DMS 273 treated with DMSO at 0.1 percent for 48 hours (cell line): ENCODE measurements at places on chromosomes 16 and 17.
A peak's percentile ranks its signal among the peaks of the same experiment; 100 is the strongest.

DNA sequence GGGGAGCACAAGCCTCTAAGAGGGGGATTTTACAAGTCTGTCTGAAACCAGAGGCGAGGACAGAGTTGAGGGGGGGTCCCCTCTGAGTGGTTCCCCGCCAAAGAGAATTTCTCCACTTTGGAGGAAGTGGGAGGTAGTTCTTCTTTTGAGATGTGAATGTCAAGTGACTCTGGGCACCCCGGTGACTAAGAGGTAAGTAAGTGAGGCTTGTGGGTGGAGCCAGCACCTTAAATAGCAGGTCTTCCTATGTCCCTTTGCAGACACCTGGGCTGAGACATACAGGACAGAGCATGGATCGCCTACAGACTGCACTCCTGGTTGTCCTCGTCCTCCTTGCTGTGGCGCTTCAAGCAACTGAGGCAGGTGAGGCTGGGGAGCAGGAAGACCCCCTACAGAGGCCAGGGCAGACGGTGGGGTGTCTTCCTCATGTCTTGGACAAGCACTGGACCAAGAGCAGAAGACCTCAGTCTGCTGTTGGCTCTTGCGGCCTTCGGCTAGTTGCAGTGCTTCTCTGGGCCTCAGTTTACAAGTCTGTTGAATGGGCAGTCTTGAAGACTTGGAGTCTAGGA lies at the start of gene CCL22:
Gene CCL22, plus strand, starts transcription at position 257 of the 569 bp plus-strand sequence. Its CDS starts 34 bp downstream, at position 291.
- no peak for DNase-seq

DNA sequence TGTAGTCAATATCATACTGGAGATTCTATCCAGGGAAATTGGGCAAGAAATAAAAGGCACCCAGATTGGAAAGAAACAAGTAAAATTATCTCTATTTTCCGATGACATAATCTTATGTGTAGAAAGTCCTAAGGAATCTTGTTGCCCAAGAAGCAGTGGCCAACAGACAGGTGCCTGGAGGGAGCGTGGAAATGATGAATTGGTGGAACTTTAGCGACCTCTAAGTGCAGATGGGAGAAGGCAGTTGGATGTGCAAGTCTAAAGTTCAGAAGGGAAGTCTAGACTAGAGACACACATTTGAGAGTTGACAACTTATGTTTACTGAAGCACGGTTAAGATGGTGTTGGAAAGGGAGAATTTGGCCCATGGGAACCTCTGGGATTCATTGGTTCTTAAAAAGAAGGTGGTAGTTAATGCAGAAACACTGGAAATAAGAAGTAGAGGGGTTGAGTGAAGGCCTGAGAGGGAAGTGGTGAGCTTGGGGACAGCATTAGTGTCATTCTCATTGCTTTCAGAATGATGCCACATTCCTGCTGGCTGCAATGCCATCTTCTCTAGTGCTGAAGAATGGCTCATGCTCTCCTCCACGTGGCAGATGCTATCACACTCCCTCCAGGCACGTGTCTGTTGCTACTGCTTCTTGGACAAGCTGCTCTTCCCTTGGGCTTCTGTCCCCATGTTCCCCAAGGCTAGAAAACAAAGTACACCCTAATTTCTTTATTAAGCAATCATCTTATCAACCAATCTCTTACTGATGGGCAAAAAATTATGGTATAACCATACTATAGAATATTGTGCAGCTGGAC lies 24.0 kb downstream of the TAT start:
- DNase-seq, result no peak

- no peak for DNase-seq
Observed at GRCh38 chr17:77427391-77427991, 286.7 kb downstream of the SEC14L1 start.

GRCh38 chr16:49179714-49180330 lies 101.8 kb downstream of the CBLN1 start:
- no peak for DNase-seq

GRCh38 chr17:81509207-81509971 lies 3.2 kb downstream of the ACTG1 start:
- DNase-seq, result no peak

- no peak for DNase-seq
Observed at GRCh38 chr16:71956486-71956885, 43.7 kb downstream of the PKD1L3 start.

GRCh38 chr17:37662353-37662752 lies 19.1 kb upstream of the DDX52 start:
- no peak for DNase-seq

DNA sequence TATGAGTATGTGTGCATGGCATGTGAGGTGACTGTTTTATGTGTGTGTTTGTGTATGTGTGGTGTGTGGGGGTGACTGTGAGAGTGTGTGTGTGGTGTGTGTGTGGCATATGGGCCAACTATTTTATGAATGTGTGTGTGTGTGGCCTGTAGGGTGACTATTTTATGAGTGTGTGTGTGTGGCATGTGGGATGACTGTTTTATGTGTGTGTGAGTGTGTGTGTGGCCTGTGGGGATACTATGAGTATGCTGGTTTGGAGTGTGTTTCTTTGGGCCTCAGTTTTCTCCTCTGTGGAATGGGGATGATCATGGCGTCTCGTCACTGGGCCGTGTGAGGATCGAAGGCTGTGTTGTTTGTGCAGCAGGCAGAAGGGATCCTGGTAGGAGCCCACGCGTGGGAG lies 152.1 kb upstream of the PLCG2 start:
- DNase-seq, result no peak

GRCh38 chr17:81498953-81499600 lies 13.5 kb downstream of the ACTG1 start:
- DNase-seq, result no peak

- DNase-seq, result no peak
Observed at GRCh38 chr17:28033972-28034714, 8.3 kb upstream of the NLK start.

- DNase-seq, result no peak
Observed at GRCh38 chr16:75198135-75198600, 8.8 kb downstream of the CTRB2 start.

GRCh38 chr17:44203731-44204440 lies 4.2 kb upstream of the ATXN7L3 start:
- peak; percentile 27 for DNase-seq

- no peak for DNase-seq
Observed at GRCh38 chr16:77611386-77611785, 110.9 kb upstream of the NUDT7 start.

- DNase-seq, result no peak
Observed at GRCh38 chr17:77495575-77495974, 354.8 kb downstream of the SEC14L1 start.

- DNase-seq, result peak; percentile 2
Observed at GRCh38 chr16:57859331-57859730, 57.0 kb upstream of the KIFC3 start.

DNA sequence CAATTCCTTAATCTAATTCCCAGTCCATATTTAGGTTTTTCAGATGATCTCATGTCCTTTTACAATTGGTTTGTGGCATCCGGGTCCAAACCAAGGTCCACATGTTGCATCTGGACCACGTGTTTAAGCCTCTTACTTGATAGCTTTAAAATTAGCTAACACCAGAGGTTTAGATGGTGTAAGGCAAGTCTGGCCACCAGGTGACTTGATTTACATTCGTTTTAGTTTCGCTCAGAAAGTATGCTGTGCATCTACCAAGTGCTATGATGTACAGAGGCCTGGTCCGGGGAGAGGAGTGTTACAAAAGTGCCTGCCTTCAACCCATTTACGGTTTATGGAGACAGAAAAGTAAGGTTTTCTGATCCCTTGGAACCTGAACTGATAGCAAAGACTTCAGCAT lies 878 bp upstream of the DNAJA2 start:
- no peak for DNase-seq
